Karpas-422 (cell line): ENCODE measurements at places on chromosomes 2 and 18.

GRCh38 chr2:119914266-119914665 lies 98.6 kb upstream of the EPB41L5 start:
- no peaks in the 10 kb centered on the region for H3K27me3 ChIP-seq
- H3K36me3 ChIP-seq: no peaks in the 10 kb centered on the region
- no peak overlapping the region for H3K27ac ChIP-seq
- no peaks in the 10 kb centered on the region for H3K4me1 ChIP-seq
- no peak overlapping the region for H3K4me3 ChIP-seq

DNA sequence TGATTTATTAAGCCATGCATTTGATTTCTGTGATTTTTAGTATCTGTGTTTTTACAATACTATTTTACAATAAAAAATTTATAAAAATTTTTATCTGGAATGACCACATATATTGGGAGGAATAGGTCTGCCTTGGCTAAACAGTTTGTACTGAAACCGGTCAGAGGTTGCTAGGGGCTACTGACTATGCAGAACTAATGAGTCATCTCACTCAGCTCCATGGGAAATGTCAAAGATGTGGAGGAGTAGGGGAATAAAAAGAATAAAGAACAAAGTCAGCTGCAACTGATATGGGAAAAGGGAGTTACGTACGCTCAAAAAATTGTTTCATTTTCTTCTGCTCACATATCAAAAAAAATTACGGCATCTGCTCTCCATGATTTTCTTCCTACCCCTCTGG lies 8.6 kb upstream of the TMEM163 start:
- no peak for DNase-seq
- H3K27ac ChIP-seq: no peak overlapping the region
- no peaks in the 10 kb centered on the region for H3K27me3 ChIP-seq
- no peak overlapping the region for H3K4me3 ChIP-seq
- H3K36me3 ChIP-seq: no peaks in the 10 kb centered on the region

DNA sequence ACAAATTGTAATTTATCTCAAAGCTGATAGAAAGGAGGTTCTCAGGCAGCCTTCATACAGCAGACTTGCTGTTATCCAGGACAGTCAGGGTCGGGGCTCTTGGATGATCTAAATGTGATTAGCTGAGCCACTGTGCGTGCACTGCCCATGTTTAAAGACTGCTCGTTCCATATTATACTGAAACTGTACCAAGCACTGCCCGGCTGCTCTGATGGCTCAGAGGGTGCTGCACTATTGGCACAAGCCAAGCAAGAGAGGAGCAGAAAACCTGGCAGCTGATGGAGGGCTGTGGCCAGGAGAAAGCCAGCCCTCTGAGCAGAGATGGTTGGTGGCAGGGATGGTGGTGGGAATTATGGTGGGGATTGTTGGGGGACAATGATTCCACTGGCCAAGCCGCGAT lies 63.4 kb downstream of the COL6A3 start:
- H3K4me3 ChIP-seq: no peak overlapping the region
- no peak overlapping the region for H3K27ac ChIP-seq
- DNase-seq: no peak
- no peaks in the 10 kb centered on the region for H3K4me1 ChIP-seq
- no peaks in the 10 kb centered on the region for H3K36me3 ChIP-seq

GRCh38 chr2:1862608-1863280 lies 118.4 kb upstream of the PXDN start:
- H3K4me1 ChIP-seq: no peaks in the 10 kb centered on the region; the same call in 1 of the 2 replicates
- H3K27me3 ChIP-seq: no peaks in the 10 kb centered on the region
- no peaks in the 10 kb centered on the region for H3K36me3 ChIP-seq
- no peak for DNase-seq
- no peak overlapping the region for H3K4me3 ChIP-seq

GRCh38 chr2:46202453-46202852 lies 94.8 kb upstream of the EPAS1 start:
- H3K36me3 ChIP-seq: no peaks in the 10 kb centered on the region
- no peak overlapping the region for H3K27ac ChIP-seq
- no peak overlapping the region for H3K4me3 ChIP-seq
- no peak for DNase-seq
- H3K4me1 ChIP-seq: no peaks in the 10 kb centered on the region
